ENCODE measurements at places on chromosomes 13 and 19. TPM values are rescaled to one million over a fixed set of nuclear protein-coding genes. Genes with fewer than 3 reads are reported as not detected.
A peak's percentile ranks its signal among the peaks of the same experiment; 100 is the strongest.

The NOVA2 gene
- total RNA-seq, result not detected

- no peaks in the 10 kb centered on the region for H3K36me3 ChIP-seq
- H3K4me1 ChIP-seq, result no peaks in the 10 kb centered on the region
- H3K4me3 ChIP-seq, result no peak overlapping the region
- no peak overlapping the region for H3K27ac ChIP-seq
These were observed 157.3 kb downstream of the DNAJC3 start for GRCh38 chr13:95834134-95834765.

DNA sequence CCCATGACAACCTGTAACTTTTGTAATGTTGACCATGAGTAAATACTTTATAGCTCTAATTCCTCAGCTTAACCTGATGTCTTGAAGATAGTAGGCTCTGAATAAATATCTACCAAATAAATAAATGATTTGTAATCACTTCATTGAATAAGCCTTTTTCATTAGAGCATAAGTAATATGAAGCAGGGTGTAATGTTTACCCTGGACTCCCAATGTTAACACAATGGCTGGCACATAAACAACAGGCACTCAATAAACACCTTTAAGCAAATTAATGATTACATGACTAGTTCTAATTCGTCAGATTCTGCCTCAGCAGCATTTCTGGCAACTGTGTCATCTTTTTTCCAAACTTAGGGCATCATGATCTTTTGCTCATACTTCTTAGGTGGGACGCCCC lies 396.3 kb downstream of the LIG4 start:
- H3K27me3 ChIP-seq, result no peaks in the 10 kb centered on the region
- DNase-seq, result no peak
- no peak overlapping the region for H3K27ac ChIP-seq
- no peaks in the 10 kb centered on the region for H3K36me3 ChIP-seq

The ZNF44 gene
- total RNA-seq, result 31.4 TPM

GRCh38 chr19:6489278-6490061 lies 7.9 kb upstream of the DENND1C start:
- peaks cover 11% of the 10 kb centered on the region for H3K4me1 ChIP-seq
- no peaks in the 10 kb centered on the region for H3K36me3 ChIP-seq
- H3K27ac ChIP-seq, result peak overlapping the region; percentile 0
- peak overlapping the region; percentile 39 for H3K4me3 ChIP-seq
- DNase-seq, result no peak

GRCh38 chr19:29576761-29577648 lies 29.1 kb upstream of the POP4 start:
- peaks cover 29% of the 10 kb centered on the region for H3K27me3 ChIP-seq
- H3K36me3 ChIP-seq, result no peaks in the 10 kb centered on the region
- no peak overlapping the region for H3K27ac ChIP-seq
- H3K4me1 ChIP-seq, result no peaks in the 10 kb centered on the region
- DNase-seq, result no peak

The HCST gene
- 72.4 TPM for total RNA-seq

DNA sequence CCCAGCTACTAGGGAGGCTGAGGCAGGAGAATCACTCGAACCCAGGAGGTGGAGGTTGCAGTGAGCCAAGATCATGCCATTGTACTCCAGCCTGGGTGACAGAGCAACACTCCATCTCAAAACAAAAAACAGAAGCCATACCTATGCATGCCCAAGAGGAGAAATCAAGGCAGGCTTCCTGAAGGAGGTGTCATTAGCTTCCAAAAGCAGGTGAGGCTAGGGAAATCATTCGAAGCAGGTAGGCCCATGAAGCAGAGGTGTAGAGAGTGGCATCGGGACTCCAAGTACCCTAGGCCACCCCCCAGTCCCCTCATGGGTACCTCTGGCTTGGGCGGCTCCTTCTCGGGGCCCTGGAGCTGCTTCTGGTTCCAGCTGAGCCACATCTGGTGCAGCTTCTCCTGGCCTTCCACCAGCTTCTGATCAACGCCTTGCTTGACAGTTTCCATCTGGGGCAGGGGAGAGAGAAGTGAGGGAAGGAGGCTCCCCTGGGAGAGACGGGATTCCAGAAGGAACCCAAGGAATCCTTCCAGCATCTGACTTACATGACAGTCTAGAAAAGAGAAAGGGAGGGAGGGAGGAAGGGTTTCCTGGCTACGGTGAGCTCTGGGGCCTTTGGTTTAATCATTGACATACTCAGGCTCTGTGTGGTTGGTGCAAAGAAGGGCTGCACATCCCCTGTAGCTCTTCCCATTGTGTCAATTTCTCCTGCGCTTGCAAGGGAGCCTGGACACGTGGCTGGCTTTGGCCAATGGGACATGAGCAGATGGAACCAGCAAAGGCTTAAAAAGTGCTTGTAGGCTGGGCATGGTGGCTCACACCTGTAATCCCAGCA lies 13.1 kb upstream of the TICAM1 start:
- H3K27me3 ChIP-seq, result no peaks in the 10 kb centered on the region
- DNase-seq, result no peak
- H3K4me3 ChIP-seq, result no peak overlapping the region
- peaks cover 13% of the 10 kb centered on the region for H3K4me1 ChIP-seq
- no peak overlapping the region for H3K27ac ChIP-seq

The ZNF222 gene
- total RNA-seq, result 4.5 TPM

GRCh38 chr19:46491975-46492682 lies 3.5 kb downstream of the PNMA8B start:
- DNase-seq, result no peak
- peaks cover 74% of the 10 kb centered on the region for H3K27me3 ChIP-seq
- peaks cover 60% of the 10 kb centered on the region for H3K4me1 ChIP-seq
- no peak overlapping the region for H3K4me3 ChIP-seq
- no peaks in the 10 kb centered on the region for H3K36me3 ChIP-seq
- no peak overlapping the region for H3K27ac ChIP-seq

The PSG6 gene
- not detected for total RNA-seq

GRCh38 chr19:6100284-6100915 lies 9.9 kb downstream of the RFX2 start:
- H3K4me3 ChIP-seq, result peak overlapping the region; percentile 48
- no peak overlapping the region for H3K27ac ChIP-seq
- DNase-seq, result peak; percentile 17

The C1QTNF9 gene
- not detected for total RNA-seq

The MED26 gene
- total RNA-seq, result 50.4 TPM

The KASH5 gene
- not detected for total RNA-seq

The VSTM1 gene
- total RNA-seq, result not detected

GRCh38 chr13:33100886-33101285 lies 84.7 kb downstream of the KL start:
- no peaks in the 10 kb centered on the region for H3K36me3 ChIP-seq
- no peak for DNase-seq
- H3K4me1 ChIP-seq, result no peaks in the 10 kb centered on the region
- no peaks in the 10 kb centered on the region for H3K27me3 ChIP-seq

The CYP2S1 gene
- total RNA-seq, result 0.82 TPM

The DLL3 gene
- not detected for total RNA-seq

DNA sequence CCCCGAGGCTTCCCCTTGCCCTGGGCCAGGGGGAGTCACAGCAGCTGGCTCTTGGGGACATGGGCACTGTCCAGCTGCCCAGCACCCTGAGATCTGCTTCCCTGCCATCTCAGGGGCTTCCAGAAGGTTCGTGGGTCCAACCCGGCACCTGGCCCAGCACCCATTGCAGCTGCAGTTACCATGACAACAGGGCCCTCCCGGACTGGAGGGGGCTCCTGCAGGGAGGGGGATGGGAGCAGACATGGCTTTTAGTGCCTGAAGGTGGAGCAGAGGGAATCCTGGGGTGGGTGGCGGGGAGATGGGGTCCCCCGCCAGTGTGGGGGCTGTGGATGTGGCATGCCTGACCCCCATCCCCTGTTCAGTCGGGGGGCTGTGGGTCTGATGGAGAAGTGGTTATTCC lies 14.7 kb downstream of the PIN1 start:
- DNase-seq, result no peak
- peaks cover 34% of the 10 kb centered on the region for H3K4me1 ChIP-seq
- H3K27ac ChIP-seq, result no peak overlapping the region
- no peaks in the 10 kb centered on the region for H3K27me3 ChIP-seq
- H3K4me3 ChIP-seq, result no peak overlapping the region

DNA sequence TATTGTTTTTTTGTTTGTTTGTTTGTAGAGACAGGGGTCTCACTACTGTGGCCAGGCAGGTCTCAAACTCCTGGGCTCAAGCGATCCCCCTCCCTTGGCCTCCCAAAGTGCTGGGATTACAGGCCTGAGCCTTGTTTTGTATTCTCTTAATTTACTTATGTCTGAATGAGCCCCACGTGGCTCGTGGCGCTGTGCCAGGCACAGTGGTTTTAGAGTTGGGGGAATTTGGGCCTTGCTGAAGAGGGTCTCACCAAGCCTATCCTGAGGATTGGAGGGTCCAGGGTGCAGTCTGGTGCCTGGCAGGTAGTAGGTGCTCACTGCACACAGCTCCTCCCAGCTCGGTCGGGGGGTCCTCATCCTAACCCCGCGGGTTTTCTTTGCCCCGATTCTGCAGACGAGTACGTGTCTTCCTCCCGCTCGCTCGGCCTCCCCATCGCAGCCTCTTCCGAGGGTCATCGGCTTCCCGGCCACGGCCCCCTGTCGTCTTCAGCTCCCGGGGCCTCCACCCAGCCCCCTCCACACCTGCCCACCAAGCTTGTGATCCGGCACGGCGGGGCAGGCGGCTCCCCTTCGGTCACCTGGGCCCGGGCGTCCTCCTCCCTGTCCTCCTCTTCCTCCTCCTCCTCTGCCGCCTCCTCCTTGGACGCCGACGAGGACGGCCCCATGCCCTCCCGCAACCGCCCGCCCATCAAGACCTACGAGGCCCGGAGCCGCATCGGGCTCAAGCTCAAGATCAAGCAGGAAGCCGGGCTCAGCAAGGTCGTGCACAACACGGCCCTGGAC lies 12.1 kb upstream of the EHD2 start:
- no peak overlapping the region for H3K4me3 ChIP-seq
- H3K27me3 ChIP-seq, result no peaks in the 10 kb centered on the region
- DNase-seq, result no peak
- H3K36me3 ChIP-seq, result peaks cover 34% of the 10 kb centered on the region

DNA sequence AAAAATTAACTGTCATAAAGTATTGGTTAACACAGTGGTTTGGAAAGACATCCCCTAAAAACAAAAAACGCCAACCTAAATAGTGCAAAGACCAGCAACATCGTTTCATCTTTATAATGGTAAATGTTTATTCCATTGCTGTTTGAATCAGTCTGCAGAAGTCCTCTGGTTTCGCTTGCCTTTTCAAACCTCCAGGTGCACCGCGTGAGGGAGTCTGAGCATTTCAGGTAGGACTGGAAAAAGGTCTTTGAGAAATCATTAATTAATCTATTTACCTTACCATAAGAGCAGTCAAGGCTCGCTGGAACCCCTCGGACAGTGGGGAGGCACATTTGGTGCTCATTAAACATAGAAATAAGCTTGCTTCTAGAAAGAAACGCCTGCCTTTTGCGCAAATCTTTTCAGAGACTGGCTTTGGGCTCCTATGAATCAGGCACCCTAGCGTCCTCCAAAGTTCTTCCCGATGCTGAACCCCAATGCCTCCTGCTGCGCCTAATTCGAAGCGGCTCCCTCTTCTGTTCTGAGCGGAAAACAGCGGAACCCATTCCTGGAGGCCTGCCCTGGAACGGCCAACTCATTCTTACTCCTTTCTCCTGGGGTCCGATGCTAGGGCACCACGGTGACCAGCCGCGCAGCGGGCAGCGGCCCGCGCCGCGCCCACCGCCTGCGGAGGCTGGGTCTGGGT lies 951 bp upstream of the MTUS2 start:
- H3K27me3 ChIP-seq, result peaks cover 47% of the 10 kb centered on the region
- H3K36me3 ChIP-seq, result no peaks in the 10 kb centered on the region
- H3K27ac ChIP-seq, result no peak overlapping the region
- H3K4me1 ChIP-seq, result peaks cover 11% of the 10 kb centered on the region
- no peak overlapping the region for H3K4me3 ChIP-seq

The FGF22 gene
- total RNA-seq, result 0.49 TPM

DNA sequence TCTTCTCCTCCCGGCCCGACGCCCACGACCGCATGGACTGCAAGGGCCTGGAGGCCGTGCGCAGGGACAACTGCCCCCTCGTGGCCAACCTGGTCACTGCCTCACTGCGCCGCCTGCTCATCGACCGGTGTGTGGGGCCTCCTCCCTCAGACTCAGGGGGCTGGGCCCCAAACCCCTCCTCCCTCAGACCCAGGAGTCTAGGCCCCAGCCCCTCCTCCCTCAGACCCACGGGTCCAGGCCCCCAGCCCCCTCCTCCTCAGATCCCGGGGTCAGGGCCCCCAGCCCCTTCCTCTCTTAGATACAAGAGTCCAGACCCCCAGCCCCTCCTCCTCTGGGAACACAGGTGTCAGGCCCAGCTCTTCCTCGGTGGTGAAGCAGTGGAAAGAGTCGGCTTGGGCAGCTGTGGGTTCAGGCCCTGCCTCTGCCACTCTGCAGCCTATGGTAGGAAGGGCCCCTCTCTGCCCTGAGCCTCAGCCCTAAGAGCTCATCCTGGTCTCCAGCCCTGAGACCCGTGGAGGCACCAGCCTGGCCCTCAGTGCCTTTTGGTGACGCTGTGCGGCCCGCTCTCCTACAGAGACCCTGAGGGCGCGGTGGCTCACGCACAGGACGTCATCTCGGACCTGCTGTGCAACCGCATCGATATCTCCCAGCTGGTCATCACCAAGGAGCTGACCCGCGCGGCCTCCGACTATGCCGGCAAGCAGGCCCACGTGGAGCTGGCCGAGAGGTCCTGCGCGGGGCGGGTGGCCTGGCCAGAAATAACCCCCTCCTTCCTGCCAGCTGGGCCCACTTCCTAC lies 3.7 kb upstream of the SPIB start:
- H3K36me3 ChIP-seq, result no peaks in the 10 kb centered on the region
- H3K4me3 ChIP-seq, result no peak overlapping the region
- DNase-seq, result peak; percentile 79
- no peak overlapping the region for H3K27ac ChIP-seq
- peaks cover 10% of the 10 kb centered on the region for H3K4me1 ChIP-seq
- H3K27me3 ChIP-seq, result peaks cover 17% of the 10 kb centered on the region

DNA sequence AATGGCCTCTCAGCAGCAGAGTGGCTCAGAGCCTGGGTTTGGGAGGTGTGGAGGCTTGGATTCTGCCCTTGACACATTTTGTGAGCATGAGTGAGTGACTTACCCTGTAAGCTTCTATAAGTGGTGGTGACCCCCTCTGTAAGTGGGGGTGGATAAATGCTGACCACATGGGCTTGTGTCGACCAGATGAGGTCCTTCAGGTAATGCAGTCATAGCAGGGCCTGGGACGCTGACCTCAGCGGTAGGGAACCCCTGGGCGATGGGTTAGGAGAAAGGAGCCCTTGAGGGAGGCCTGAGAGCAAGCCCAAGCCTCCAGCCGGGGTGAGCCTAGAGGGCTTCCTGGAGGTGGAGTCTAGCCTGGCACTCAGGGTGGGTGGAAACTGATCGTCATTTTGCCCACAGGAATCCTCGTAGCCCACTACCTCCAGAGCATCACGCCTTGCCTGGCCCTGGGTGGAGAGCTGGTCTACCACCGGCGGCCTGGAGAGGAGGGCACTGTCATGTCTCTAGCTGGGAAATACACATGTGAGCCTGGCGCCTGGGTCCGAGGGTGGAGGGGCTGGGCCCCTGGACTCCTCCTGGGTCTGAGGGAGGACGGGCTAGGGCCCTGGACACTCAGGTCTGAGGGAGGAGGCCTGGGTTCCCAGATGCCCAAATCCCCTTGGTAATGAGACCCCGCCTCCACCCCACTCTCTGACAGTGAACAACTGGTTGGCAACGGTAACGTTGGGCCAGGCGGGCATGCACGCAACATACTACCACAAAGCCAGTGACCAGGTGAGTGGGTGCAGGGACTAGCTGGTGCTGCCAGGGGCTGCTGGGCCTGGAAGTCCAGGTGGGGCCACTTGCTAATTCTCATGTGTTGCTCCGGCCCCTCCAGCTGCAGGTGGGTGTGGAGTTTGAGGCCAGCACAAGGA lies 5.0 kb upstream of the APOE start:
- H3K27me3 ChIP-seq, result peaks cover 4% of the 10 kb centered on the region
- H3K4me3 ChIP-seq, result no peak overlapping the region
- peaks cover 50% of the 10 kb centered on the region for H3K36me3 ChIP-seq
- peaks cover 6% of the 10 kb centered on the region for H3K4me1 ChIP-seq
- no peak for DNase-seq
